ENCODE measurements at places on chromosomes 3 and 15.

- DNase-seq: no peak
Observed at GRCh38 chr3:62211675-62212429, 161.5 kb downstream of the FEZF2 start.

DNA sequence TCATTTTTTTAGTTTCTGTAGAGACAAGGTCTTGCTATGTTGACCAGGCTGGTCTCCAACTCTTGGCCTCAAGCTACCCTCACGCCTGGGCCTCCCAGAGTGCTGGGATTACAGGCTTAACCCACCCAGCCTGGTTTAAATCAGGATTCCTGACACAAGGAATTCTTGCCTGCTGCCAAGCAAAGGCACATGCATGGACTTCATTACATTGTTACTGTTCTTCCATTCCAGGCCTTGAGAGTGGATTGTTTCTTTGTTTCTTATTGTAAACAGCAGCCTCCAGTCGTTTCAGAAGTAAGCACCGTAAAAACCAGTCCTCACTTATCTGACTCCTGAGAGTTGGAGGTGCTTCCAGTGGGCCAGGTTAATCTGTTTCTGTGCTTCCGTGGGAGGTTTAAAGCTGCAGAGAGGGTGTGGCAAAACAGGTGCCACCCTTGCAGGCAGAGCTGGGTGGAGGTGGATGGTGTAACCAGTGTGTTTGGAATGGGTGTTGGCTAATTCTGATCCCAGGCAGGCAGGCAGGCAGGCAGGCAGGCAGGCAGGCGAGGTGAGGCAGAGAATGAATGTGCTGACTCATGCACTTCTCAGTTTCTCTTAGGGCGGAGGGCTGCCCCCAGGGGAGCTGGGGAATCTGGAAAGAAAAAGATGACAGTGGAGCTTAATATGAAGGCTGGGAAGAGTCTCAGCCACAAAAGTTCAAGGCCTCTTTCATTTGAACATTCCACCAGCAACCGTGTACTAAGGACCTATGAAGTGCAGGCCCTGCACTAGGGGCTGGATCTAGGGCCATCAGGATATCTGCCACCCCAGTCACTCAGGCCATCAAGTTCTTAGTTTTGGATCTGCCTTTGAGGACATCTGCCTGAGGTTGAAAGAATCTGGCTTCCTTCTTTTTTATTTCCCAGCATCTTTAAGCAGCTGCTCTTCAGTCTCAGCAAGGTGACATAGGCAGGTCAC lies 37.0 kb upstream of the CDCP1 start:
- DNase-seq: peak; percentile 38

- DNase-seq: no peak
Observed at GRCh38 chr3:157465741-157466140, 29.1 kb downstream of the PTX3 start.

DNA sequence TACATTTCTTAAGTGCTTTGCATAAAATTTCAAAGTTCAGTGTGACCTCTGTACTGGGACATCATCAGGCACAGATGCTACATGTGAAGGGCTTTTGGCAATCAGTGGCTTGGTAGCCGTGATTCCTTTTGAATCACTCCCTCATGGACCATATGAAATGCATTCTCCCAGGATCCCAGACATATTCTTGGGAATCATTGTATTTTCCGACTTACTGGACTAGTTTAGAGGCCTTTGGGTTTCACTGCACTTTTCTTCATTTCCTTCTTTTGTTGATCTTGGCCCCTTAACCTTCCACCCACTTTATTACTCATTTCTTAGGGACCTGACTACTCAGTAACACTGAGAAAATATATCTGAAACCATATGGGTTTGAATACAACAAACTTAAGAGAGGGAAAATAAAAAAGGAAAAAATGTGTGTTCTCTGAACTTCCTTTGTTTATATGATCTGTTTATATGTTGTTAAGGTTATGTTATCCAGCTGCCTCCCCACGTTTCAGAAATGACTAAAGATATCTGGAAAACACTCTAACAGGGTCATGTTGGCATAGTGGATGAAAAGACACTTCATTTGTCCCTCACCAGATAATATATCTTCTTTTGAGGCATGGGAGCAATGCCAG lies 35.1 kb downstream of the HMG20A start:
- DNase-seq: no peak

GRCh38 chr3:37349640-37350039 lies 175.3 kb upstream of the LRRFIP2 start:
- DNase-seq: no peak

DNA sequence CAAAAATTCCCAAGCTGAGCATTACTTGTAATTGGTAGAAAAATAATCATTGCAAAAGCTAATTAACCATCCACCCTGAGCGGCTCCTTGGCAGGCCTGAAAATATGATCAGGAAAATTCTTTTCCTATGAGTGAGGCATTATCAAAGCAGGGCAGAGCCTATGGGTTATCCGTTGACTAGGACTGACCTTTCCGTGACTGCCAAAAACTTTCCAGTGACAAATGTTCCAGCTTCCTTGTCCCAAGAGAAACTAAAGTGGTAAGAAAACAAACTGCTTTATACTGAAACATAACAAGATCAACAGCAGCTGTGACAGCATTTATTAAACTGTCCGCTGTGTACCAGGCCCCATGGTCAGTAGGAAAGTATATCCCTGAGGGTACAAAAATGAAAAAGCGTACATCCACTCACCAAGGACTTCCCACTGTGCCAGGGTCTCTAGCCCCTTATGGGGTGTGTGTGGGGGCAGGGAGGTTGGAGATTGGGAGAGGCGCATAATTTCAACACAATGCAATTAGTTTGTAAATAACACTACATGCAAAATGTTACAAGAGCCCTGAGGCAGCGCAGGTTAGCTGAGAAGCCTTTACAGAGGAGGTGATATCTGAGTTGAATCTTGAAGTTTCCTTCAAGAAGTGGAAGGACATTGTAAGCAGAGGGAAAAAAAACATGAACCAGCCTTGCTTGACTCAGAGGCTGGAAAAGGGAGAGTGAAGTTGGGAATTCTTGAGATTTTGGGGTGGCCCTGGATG lies 8.5 kb downstream of the LIPC start:
- DNase-seq: no peak

- DNase-seq: no peak
Observed at GRCh38 chr15:90036806-90037510, 35.8 kb downstream of the ZNF710 start.

GRCh38 chr3:111890051-111890580 lies 31.1 kb downstream of the PHLDB2 start:
- no peak for DNase-seq

DNA sequence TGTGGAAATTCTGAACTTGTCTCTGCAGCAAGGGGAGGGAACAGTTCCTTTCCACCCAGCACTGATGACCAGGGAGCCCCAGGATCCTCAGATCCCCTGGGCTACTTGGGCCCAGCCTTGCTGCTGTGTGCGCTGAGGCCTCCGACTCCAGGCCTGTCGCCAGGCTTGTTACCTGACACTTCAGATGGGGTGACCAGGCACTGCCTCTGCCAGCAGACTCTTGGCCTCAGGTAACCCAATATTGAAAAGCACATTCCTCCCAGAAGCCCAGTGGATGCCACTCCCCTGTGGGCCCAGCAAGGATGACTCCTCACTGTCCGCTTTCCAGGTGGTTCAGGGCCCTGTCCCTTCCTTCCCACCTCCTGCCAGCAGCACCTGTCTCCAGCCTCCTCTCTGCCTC lies 3.5 kb upstream of the PLA2G4E start:
- DNase-seq: no peak

GRCh38 chr3:196096382-196096953 lies 14.6 kb upstream of the TFRC start:
- no peak for DNase-seq

- DNase-seq: no peak
Observed at GRCh38 chr15:58569455-58569854, 137.7 kb downstream of the LIPC start.

DNA sequence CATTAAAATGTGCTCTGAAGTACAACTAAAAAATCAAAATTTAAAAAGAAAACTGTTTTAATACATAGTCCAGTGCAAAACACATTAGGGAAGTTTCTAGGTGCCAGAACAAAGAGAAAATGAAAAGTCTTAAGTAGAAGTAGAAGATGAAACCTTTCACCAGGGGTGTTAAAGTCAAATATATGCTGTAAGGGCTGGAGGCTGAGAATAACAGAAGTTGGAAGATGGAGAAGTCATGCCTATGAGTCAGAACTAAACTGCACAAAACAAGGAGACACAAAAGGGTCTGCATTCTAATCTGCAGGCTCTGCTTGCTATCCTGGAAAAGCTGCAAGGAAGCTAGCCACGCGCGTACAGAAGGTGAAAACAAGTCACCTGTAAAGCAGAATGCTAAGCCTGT lies 48.7 kb upstream of the CPB1 start:
- DNase-seq: no peak

GRCh38 chr3:66253790-66254620 lies 33.2 kb downstream of the SLC25A26 start:
- DNase-seq: no peak

DNA sequence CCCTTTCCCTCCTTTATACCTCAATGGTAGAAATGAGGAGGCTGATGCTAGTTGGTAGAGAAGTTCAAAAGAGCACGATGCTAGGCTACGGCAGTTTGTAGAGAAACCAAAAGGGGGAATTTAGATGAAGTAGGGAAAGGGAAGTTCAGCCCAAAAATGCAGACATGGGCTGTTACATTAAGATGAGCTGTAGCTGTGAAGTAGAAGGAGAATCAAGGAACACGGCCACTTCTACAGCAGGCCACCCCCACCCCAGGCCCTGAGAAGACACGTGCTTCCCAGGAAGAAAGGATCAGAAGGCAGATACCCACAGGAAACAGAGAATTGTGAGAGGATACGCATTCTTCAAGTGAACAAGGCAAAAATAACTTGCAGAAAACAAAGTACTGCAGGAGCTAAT lies 2.1 kb upstream of the PARP14 start:
- no peak for DNase-seq

- DNase-seq: no peak
Observed at GRCh38 chr15:64146041-64146440, 5.5 kb upstream of the SNX22 start.

GRCh38 chr15:65638681-65639089 lies 16.9 kb downstream of the SLC24A1 start:
- DNase-seq: no peak

DNA sequence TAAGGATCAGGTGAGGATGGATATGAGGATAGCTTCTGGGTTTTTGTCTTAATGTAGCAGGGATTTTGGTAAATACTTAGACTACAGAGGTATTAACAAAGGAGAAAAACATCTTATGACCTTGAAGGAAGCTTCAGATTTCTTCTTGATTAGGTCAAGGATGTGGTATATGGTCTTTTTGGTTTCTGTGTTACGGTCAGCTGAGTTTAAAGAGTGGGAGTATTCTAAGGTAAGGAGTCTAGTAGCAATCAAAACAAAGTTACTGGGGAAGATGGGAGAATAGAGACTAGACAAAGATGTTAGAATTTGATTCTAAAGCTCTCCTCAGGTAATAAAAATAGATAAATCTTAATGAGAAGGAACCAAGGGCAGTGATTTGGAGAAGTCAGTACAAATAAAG lies 6.2 kb downstream of the HMG20A start:
- no peak for DNase-seq
